ENCODE measurements at places on chromosomes 12 and 14. TPM values are rescaled to one million over a fixed set of nuclear protein-coding genes. Genes with fewer than 3 reads are reported as not detected.

DNA sequence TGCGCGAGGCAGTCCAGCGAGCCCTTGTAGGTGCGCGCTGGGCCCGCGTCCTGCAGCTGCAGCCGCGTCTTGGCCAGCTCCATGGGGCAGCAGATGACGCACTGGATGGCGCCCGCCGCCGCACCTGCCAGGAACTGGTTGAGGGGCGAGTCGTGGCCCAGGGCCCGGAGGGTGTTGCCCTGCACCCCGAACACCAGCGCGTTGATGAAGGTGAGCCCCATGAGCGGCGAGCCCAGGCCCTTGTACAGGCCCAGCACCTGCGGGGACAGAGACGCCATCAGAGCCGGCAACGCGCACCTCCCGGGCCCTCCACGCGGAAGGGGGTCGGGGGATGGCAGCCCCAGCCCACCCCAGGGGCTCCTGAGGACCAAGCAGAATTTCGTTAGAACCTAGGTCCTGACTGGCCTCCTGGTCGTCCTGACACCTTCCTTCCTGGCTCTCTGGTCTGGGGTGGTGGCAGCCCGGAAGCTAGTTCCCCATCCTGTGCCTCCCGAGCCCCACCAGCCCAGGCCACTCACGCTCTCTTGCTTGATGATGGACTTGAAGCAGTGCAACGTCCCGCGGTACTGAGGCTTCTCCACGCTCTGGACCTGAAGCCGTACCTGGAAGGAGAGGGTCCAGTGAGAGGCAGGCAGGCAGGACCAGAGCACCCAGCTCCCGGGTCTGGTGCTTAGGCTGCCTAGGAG lies 13.3 kb downstream of the SLC25A29 start:
- no peak for DNase-seq

GRCh38 chr14:78007160-78007559 lies 163.0 kb upstream of the NRXN3 start:
- no peak for DNase-seq

GRCh38 chr14:93969082-93969828 lies 7.1 kb downstream of the ASB2 start:
- no peak for DNase-seq

DNA sequence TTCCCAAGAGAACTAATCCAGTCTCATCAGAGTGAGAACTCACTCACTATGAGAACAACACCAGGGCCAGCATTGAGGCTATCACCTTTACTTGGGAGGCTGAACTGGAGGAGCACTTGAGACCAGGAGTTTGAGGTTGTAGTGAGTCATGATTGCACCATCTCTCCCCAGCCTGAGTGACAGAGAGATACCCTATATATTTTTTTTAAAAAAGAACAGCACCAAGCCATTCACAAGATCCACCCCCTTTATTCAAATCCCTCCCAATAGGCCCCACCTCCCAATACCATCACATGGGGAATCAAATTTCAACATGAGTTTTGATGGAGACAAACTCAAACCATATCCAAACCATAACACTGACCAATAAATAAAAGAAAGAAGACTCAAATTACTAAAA lies 3.7 kb upstream of the TMX1 start:
- no peak for DNase-seq

GRCh38 chr12:14952299-14952921 lies 9.0 kb downstream of the ARHGDIB start:
- DNase-seq, result no peak

DNA sequence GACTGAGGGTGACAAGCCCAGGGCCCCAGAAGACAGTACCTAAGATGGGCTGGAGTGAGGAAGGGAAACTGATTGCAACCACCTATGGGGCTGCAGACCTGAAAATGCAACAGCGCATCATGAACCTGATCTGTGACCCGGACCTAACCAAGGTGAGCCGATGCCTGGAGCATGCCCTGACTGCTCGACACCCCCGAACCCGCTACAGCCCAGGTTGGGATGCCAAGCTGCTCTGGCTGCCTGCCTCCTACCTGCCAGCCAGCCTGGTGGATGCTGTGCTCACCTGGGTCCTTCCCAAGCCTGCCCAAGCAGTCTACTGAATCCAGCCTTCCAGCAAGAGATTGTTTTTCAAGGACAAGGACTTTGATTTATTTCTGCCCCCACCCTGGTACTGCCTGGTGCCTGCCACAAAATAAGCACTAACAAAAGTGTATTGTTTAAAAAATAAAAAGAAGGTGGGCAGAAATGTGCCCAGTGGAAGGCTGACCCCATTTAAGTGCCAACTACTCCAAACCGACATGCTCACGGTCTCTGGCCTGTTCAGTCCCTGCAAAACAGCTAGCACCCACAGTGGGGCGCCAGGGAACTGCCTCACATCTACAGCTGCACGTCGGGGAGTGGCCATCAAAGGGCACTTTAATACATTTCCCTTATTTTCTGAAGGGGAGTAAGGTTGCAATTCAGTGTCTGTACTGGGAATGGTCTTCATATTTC lies 4.2 kb downstream of the RDH5 start:
- no peak for DNase-seq

GRCh38 chr14:60506010-60506409 lies 2.9 kb upstream of the SIX6 start:
- DNase-seq, result no peak

Gene RGS6
- 0.64 TPM for total RNA-seq

Gene ANO6
- 25.5 TPM for total RNA-seq

- no peak for DNase-seq
Measured at GRCh38 chr12:100565987-100566545, 7.4 kb upstream of the GAS2L3 start.

DNA sequence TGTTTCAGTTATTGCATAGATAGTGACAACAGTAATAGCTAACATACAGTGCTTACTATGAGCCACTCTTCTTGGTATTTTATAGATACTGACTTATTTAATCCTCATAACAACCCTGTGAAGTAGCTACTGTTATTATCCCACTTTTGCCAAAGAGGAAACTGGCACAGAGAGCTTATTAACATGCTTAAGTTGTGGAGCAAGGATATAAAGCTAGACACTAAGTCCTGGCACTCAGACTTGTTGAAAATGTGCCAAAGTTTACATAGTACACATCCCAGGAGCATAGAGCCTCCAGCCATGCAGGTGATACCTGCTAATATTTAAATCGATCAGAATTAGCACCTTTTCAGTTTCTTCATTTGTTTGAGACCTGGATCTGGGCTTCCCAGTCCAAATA lies 41.8 kb downstream of the VEZT start:
- DNase-seq, result no peak

DNA sequence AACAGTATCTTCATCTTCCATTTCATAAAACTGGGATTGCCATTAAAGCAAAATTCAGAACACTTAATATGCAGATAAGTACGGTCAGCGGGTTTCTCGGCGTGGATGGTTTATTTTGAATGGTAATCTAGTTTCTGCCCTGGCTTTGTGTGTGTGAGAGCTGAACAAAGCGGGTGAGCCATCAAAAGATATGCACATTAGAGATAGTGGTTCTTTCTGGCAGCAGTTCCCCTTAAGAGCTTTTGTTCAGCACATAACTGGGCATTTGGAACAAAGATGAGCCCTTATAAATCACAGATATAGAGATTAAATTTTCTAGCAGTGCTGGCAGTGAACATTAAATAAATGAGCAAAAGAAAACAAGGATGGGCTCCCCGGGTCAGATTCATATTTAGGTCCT lies 207.5 kb downstream of the CALM1 start:
- no peak for DNase-seq

DNA sequence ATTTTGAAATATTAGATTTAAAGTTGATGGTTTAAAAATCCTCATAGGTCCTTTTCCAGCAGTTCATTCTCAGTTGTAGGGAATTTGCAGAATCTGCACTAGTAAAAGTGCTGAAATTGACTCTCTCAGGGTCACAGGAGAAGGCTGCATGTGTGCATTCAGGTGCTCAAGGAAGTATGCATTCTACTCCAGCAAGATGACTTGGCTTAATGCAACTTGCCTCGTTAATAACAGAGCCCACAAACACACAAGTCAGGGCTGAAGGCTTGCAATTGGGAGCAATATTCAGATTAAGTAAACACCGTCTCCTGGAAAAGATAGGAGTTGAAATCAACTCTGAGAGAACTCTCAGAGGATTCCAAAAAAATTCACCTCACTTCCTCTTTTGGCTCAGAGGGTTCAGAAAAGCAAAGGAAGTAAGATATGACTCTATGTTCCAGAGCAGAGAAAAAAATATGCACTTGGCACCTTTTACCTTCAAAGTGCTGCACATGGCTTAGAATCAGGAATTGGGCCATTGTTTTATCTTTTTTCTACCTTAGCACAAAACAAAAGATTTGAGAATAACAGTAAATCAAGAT lies 406.3 kb upstream of the DCN start:
- no peak for DNase-seq
